ENCODE measurements at places on chromosomes 12 and 14. TPM values are rescaled to one million over a fixed set of nuclear protein-coding genes. Genes with fewer than 3 reads are reported as not detected.

DNA sequence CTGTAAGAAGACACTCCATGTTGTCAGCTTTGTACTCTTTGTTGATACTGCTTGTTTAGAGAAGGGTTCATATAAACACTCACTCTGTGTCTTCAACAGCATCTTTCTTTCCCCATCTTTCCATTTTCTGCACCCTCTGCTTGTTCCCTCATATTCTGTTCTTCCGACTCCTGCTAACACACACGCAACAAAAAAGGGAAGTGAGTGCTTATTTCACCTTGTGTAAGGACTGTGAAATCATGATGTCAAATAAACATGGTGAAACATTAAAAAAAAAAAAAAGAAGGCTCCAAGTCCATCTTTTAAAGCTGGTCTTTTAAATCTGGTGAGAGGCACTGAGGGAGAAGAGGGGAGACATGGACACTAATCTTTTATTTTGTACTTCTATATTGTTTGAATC is 145.4 kb downstream of the RPAP3 start:
- no peaks in the 10 kb centered on the region for H3K27me3 ChIP-seq
- H3K36me3 ChIP-seq: no peaks in the 10 kb centered on the region
- H3K27ac ChIP-seq: no peak overlapping the region
- no peak for DNase-seq

GRCh38 chr14:73025544-73025943 is 1.4 kb downstream of the ZFYVE1 start:
- H3K27ac ChIP-seq: peak overlapping the region; percentile 30
- peaks cover 16% of the 10 kb centered on the region for H3K36me3 ChIP-seq
- H3K4me1 ChIP-seq: peaks cover 41% of the 10 kb centered on the region
- H3K4me3 ChIP-seq: peak overlapping the region; percentile 99
- peaks cover 4% of the 10 kb centered on the region for H3K27me3 ChIP-seq
- no peak for DNase-seq

RBMS2 gene
- total RNA-seq: 122 TPM

LRP6 gene
- 82.9 TPM for total RNA-seq

- DNase-seq: no peak
- no peaks in the 10 kb centered on the region for H3K36me3 ChIP-seq
- no peak overlapping the region for H3K4me3 ChIP-seq
- peaks cover 15% of the 10 kb centered on the region for H3K27me3 ChIP-seq
- peaks cover 51% of the 10 kb centered on the region for H3K4me1 ChIP-seq
Observed at GRCh38 chr12:4137441-4137840, 136.1 kb upstream of the CCND2 start.

DNA sequence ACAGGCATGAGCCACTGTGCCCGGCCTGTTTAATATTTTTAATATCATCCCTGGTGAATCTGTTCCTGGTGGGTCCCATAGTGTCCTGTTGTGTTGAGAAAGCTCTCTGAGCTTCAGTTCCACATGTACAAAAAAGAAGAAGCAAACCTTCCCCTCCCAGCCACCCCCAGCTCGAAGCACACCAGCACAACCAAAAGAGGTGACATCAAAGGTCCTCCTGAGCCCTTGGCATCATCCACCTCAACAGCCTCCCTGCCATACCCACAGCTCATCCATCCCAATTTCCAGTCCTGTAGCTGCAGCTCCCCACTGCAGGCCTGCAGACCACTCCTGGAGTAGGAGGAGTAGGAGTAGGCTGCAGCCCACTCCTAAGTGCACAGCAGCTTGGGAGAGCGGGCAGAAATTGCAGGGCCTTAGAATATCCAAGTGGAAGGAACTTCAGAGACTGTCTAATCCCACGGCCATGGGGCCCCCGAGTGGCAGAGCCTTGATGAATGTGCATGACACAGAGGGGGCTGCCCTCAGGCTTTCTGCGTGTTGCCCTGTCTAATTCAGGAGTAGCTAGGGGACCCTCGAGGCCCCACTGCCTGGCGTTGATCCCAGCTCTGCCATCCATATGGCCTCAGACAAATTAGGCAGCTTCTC is 36.7 kb upstream of the CD9 start:
- H3K27ac ChIP-seq: no peak overlapping the region
- H3K4me3 ChIP-seq: no peak overlapping the region
- H3K4me1 ChIP-seq: peaks cover 10% of the 10 kb centered on the region
- H3K27me3 ChIP-seq: peaks cover 10% of the 10 kb centered on the region
- no peak for DNase-seq

DNA sequence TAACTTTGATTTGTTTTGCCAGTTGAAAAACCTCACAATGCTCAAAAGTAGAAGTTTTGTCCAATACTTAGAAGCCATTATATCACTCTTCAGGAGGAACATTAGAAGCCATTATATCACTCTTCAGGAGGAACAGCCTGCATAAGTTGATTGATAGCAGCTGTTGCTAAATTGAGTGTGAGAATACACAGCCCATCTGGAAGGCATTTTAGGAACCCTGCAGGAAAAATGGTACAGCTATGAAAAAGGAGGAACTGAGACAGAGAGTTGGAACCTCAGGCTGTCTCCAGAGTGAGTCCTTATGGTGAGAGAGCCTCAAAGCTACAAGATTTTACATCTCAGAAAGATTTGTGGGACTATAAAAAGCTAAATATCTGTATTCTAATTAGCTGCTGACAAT is 207.0 kb downstream of the MYRFL start:
- no peaks in the 10 kb centered on the region for H3K36me3 ChIP-seq
- DNase-seq: no peak
- no peaks in the 10 kb centered on the region for H3K27me3 ChIP-seq
- H3K4me1 ChIP-seq: peaks cover 6% of the 10 kb centered on the region
- H3K4me3 ChIP-seq: no peak overlapping the region
- H3K27ac ChIP-seq: no peak overlapping the region

- H3K36me3 ChIP-seq: no peaks in the 10 kb centered on the region
- peak overlapping the region; percentile 7 for H3K4me3 ChIP-seq
- peaks cover 4% of the 10 kb centered on the region for H3K27me3 ChIP-seq
- H3K4me1 ChIP-seq: peaks cover 42% of the 10 kb centered on the region
- peak overlapping the region; percentile 85 for H3K27ac ChIP-seq
Observed at GRCh38 chr12:615620-616019, 47.6 kb downstream of the NINJ2 start.

LETMD1 gene
- 32.8 TPM for total RNA-seq

IKZF4 gene
- total RNA-seq: 3.0 TPM

DNA sequence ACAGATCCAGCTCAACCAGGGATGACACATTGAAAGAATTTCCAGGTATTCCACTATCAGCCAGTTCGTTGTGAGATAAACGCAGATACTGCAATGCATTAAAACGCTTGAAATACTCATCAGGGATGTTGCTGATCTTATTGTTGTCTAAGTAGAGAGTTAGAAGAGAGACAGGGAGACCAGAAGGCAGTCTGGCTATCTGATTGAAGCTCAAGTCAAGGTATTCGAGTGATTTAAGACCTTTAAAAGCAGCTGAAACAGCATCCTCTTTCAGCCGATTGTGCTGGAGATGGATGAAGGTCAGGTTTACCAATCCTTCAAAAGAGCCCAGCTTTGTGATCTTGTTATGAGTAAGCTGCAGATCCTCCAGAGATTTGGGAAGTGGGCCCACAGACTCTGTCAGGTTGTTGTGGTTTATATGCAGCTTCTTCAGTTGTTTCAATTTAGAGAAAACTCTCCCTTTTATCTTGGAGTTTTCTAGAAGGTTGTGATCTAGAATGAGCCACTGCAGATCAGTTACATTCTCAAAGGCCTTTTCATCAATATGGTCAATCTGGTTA is 3.0 kb downstream of the LUM start:
- no peaks in the 10 kb centered on the region for H3K4me1 ChIP-seq
- H3K4me3 ChIP-seq: no peak overlapping the region
- DNase-seq: no peak
- no peak overlapping the region for H3K27ac ChIP-seq
- no peaks in the 10 kb centered on the region for H3K36me3 ChIP-seq
